ENCODE measurements at places on chromosomes 2 and 18. TPM values are rescaled to one million over a fixed set of nuclear protein-coding genes. Genes with fewer than 3 reads are reported as not detected.

METTL5 gene
- 55.8 TPM for total RNA-seq

TMEM198 gene
- total RNA-seq = 3.1 TPM

IGFBP5 gene
- 341 TPM for total RNA-seq

SNRPD1 gene
- 18.4 TPM for total RNA-seq

DNAJC5G gene
- not detected for total RNA-seq

ZSWIM2 gene
- not detected for total RNA-seq

FKBP1B gene
- 1.8 TPM for total RNA-seq

CYP27A1 gene
- 45.1 TPM for total RNA-seq

UNC80 gene
- not detected for total RNA-seq

UGT1A5 gene
- not detected for total RNA-seq

SLC9A4 gene
- total RNA-seq = 0.08 TPM

ADAM23 gene
- 9.2 TPM for total RNA-seq

SULT1C2 gene
- total RNA-seq = not detected

ELOA2 gene
- not detected for total RNA-seq

VWA3B gene
- not detected for total RNA-seq

RGPD4 gene
- total RNA-seq = not detected

PSTPIP2 gene
- 18.8 TPM for total RNA-seq

UGT1A4 gene
- total RNA-seq = not detected

TMEM178A gene
- total RNA-seq = 1.6 TPM

TCF23 gene
- not detected for total RNA-seq

CFAP65 gene
- total RNA-seq = not detected

ECEL1 gene
- total RNA-seq = 0.36 TPM

Measured in psoas muscle (tissue), 8 donors.